ENCODE measurements at places on chromosomes 2 and 18. TPM values are rescaled to one million over a fixed set of nuclear protein-coding genes. Genes with fewer than 3 reads are reported as not detected.

DNA sequence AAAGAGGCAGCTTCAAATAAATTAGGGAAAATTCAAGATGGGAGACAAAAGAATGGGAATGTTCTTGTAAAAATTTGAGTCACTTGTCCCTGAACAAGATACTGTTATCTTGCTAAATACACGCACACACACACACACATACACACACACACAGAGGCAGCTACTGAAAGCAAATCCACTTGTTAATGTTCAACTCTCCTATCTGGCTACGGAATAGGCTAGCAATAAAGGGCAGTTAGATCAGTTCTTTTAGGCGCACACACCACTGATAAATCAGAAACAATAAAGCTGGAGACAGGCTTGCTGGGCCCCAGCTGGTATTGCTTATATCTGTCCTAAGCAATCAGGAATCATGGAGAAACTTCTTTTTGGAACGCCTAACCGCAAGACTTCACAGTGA is 461.6 kb downstream of the BCL11A start:
- no peak for DNase-seq

GRCh38 chr2:230650585-230651137 is 62.0 kb upstream of the CAB39 start:
- DNase-seq, result peak; percentile 50

DNA sequence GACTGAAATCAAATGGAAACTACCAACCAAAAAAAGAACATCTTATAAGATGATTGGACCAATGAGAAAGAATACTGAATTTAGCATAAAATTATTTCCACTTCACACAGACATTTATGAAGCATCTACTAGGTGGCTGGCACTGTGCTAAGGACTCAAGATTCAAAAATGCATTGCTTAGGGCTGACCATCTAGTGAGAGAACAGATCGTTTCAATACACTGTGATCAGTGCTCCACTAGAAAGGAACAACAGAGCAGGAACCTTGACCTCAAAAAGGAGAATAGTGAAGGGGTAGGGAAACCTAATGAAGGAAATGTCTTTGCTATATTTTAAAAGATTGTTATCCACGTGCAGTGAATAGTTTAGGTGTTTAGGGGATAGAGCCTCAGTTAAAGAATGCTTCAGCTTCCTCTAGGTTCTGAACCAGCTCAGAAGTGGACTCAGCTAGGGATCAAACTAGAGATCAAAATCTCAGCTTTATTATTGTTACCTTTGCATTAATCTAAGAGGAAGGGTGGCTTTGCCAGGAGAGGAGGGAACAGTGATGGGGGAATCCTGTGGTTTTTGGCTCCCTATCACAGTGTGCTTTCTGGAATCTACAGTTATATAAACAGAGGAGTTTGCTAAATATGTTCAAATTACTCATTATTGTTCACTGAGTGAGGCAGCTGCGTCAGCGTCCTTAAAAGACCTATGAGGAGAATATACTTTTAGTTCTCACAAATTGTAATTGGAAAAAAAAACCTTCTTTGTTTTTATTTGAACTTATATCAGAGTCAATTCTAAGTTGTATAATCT is 16.2 kb upstream of the BBS5 start:
- DNase-seq, result no peak

- no peak for DNase-seq
Observed at GRCh38 chr18:75898651-75899050, 471.1 kb upstream of the SMIM21 start.

- no peak for DNase-seq
Observed at GRCh38 chr18:21901423-21901945, 160.9 kb downstream of the MIB1 start.

DNA sequence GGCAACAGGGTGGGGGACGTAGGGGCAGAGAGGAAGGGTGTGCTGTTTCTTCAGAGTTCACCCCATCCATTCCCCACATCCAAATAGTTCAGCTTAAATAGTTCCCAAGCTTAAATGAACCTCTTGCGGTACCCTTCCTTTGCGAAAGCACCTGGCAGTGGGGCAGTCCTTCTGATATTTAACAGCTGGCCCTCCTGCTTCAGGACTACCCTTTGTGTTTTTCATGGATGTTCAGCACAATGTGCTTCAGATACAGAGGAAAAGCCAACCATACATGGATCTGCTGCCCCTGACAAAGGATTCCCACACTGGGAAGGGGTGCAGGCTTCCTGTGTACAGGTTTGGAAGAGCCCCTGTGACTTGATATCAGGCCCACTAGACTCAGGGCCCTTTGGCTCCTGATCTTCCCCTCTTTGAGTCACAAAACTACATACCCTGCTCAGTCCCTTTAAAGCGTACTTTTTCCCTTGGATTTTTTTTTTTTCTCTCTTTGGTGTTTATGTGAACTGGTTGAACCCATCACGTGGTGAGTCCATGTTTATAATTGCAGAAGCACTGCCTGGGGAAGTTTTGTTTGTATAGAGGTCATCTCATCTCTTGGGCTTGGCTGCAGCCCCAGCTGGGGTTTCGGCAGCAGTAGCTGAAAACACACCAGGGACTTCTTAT is 45.3 kb upstream of the IGFBP5 start:
- DNase-seq, result peak; percentile 53

DNA sequence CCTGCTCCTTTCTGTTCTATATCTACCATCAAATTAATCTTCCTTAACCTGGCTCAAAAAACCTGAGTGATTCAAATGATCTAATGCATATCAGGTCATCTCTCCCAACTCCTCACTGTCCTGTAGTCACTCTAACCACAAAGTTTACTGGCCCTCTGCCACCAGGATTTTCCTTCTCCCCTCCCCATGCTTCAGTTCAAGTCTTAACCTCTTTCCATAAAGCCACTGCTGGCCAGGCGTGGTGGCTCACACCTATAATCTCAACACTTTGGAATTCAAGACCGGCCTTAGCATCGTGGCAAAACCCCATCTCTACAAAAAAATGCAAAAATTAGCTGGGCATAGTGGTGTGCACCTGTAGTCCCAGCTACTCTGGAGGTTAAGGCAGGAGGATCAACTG is 7.5 kb upstream of the SP3 start:
- no peak for DNase-seq

Gene MOGAT1
- total RNA-seq, result 0.22 TPM

Gene TRAF3IP1
- 19.2 TPM for total RNA-seq
